Renal cortex interstitium (tissue), 15 donors: ENCODE measurements at places on chromosomes 5 and 9. TPM values are rescaled to one million over a fixed set of nuclear protein-coding genes. Genes with fewer than 3 reads are reported as not detected.

DNA sequence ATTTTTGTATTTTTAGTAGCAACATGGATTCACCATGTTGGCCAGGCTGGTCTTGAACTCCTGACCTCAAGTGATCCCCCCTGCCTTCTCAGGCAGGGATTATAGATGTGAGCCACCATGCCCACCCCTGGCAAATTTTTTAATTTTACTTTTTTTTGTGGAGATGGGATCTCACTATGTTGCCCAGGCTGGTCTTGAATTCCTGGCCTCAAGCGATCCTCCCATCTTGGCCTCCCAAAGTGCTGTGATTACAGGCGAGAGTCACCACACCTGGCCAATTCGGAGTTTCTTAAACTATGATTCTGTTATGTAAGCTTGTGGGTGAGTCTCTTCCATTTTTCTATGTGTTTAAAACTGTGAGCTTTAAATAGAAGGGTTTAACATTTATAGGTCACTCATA, 27.6 kb downstream of the PCBD2 start:
- DNase-seq: no peak

The PCDHGA4 gene
- 2.0 TPM for polyA plus RNA-seq

DNA sequence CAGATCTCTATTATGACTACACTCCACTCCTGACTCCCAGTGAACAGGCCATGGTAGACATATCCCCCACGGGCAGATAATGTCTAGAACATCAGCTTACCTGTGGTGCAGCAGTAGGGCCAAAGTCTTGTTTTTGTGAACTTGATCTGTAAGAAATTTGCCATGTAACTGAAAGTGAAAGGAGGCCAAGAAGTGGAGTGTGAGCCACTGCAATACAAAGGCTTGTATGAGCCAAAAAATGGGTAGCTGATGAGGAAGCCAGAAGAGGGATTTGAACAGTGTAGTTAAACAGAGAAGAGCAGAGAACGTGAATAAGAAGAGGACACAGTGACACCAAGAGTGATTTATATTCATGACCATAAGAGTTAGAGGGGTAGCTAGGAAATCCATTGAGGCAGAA, 361.7 kb downstream of the DMRT2 start:
- DNase-seq: no peak

The PRRX2 gene
- polyA plus RNA-seq: 1.3 TPM

- no peak for DNase-seq
Observed at GRCh38 chr5:73236541-73237128, 63.6 kb downstream of the TMEM174 start.

- DNase-seq: no peak
Observed at GRCh38 chr9:14706530-14707140, 13.4 kb upstream of the ZDHHC21 start.

- DNase-seq: no peak
Observed at GRCh38 chr5:64003966-64004365, 41.7 kb upstream of the HTR1A start.

The WDR38 gene
- polyA plus RNA-seq: 0.35 TPM

The WNK2 gene
- polyA plus RNA-seq: 34.0 TPM

- no peak for DNase-seq
Observed at GRCh38 chr9:33791117-33791516, 4.2 kb upstream of the PRSS3 start.

DNA sequence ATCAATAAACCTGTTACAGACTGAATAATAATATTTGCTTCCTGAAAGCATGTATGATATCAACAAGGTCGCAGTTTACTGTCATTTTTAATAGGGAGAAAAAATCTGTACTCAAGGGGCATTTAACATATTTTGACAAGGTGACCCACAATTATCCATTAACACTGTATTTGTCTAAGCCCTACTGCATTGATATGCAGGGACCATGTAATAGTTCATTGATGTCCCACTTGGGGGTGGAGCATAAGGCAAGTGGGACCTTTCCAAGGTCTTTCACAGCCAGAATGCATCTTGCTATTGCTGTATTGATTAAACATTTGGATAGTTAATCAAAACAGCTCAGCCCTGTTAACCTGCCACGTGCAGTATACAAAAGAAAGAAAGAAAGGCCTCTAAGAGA, 502.0 kb downstream of the NR2F1-AS1 start:
- DNase-seq: no peak

The TCF7 gene
- 11.5 TPM for polyA plus RNA-seq

The TAF11L12 gene
- polyA plus RNA-seq: not detected

- no peak for DNase-seq
Observed at GRCh38 chr5:60584304-60584703, 115.7 kb downstream of the DEPDC1B start.

- DNase-seq: no peak
Observed at GRCh38 chr5:2299388-2300220, 416.9 kb upstream of the IRX4 start.

- no peak for DNase-seq
Observed at GRCh38 chr5:53671447-53671846, 111.0 kb downstream of the NDUFS4 start.

The DNAI1 gene
- 1.4 TPM for polyA plus RNA-seq

- DNase-seq: no peak
Observed at GRCh38 chr9:134391319-134392231, 65.3 kb downstream of the RXRA start.

DNA sequence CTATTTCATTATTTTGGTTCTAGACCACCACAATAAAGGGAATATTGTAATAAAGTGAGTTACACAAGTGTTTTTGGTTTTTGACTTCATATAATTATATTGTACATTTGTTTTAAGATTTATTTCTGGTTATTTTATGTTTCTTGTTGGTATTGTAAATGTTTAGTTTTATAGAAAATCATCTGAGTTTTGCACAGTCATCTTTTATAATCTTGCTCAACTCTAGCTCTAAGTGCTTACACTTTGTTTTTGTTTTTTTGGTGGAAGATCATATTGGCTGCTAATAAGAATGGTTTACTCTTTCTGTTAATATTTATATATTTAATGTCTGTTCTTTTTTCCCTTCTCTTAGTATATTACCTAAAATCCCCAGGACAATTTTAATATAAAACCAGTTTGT, 135.0 kb downstream of the CNTLN start:
- no peak for DNase-seq

- DNase-seq: no peak
Observed at GRCh38 chr9:24071716-24072115, 245.7 kb upstream of the ELAVL2 start.

DNA sequence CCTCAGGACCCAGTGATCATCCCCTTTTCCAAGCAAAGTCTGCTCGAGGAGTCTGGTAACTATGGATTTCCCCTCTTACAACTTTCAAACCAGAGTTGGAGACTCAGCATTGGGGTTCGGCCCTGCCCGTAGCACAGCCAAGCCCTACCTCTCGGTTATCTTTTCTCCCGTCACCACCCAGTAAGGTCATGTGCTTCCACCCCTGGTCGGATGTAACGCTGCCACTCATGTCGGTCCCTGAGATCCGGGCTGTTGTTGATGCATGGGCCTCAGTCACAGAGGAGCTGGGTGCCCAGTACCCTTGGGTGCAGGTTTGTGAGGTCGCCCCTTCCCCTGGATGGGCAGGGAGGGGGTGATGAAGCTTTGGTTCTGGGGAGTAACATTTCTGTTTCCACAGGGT, 1.2 kb downstream of the GALT start:
- no peak for DNase-seq

DNA sequence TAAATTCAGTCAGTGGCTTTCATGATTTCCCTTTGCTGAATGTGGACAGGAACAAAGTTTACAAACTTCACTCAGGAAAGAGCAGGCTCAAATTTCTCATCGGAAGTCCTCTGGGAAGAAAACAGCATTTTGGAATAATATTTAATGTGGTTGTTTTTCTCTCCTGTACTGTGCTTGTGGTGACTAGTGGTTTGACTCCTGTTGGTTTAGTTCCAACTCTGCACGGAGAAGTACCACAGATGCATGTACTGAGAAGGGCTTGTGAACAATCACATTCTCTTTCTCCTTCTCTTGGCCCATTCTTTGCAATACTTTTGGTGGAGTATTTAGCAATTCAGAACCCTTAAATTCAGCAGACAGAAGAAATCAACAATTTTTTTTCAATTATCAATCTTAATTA, 13.3 kb downstream of the MPDZ start:
- no peak for DNase-seq

The GRXCR2 gene
- not detected for polyA plus RNA-seq

The ADGRD2 gene
- polyA plus RNA-seq: not detected

DNA sequence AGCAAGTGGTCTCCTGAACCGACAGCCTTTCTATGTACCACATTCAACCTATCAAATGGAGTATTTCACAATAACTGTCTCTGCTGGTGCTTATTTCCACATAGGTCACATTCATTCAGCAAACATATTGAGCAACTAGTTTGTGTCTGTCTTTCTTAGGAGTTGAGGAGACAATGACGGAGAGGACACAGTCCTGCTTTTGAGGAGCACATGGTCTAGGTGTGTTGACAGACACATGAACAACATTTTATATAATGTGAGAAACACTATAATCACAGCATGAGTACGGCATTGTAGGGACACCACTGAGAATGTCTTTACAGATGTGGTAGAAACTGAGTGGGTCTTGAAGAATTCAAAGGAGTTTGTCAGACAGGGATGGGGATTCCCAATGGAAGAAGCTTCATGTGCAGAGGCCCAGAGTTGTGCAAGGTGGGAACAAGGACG, 28.5 kb downstream of the NFIL3 start:
- no peak for DNase-seq

The BTNL3 gene
- polyA plus RNA-seq: 0.07 TPM

DNA sequence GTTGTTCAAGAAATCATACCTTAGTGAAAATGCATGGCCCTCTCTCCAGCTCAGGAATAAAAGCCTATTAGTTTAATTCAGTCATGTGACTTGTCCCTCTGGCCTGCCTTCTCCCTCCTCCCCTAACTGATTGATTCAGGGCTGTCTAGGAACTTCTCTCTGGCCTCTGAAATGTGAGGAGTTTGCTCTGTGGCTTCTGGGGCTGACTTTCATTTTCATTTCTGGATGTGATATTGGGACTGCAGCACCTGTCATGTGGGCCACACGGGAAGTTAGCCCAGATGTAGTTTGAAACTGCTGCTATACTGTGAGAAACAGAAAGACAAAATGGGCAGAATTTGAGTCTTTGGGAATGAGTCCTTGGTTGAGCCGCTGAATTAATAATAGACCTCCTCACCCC, 44.8 kb downstream of the PARP8 start:
- no peak for DNase-seq

- no peak for DNase-seq
Observed at GRCh38 chr5:115274584-115274983, 11.9 kb upstream of the PGGT1B start.

GRCh38 chr9:107547303-107547702, 57.7 kb upstream of the KLF4 start:
- no peak for DNase-seq

DNA sequence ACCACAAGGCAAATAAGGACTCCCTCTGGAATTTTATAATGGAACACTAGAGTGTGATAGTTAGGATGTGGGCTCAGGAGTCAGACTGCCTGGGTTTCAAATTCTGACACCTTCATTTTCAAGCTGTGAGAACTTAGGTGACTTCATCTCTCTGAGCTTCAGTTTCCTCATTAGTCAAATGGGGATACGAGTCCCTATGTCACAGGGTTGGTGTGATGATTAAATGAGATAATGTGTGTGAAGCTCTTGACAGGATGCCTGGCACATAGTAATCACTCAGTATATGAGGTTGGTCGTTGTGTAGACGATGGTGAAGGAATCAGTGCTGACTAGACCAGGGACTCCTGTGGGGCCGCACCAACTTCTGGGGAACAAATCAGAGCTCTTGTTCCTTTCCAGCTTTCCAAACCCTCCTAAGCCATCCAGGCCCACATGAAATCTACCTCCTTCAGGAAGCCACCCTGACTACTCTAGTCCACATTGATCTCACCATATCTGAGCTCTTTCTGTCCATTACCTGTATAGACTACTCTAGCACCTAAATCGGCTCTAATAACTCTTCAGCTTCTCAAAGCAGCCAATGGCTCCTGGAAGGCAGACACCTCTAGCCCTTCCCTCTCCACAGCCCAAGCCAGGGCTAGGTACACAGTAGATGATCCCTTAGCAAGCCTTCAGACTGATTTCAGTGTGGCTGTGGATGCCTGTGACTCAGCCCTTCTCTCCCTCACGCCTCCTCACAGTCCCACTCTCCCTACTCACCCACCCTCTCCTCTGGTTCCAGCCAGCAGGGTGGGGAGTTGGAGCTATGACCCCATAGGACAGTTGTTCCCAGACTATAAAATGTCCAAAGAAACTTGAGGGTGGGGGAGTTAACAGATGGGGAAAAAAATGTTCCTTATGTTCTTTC, 2.5 kb upstream of the TCF7 start:
- DNase-seq: no peak

DNA sequence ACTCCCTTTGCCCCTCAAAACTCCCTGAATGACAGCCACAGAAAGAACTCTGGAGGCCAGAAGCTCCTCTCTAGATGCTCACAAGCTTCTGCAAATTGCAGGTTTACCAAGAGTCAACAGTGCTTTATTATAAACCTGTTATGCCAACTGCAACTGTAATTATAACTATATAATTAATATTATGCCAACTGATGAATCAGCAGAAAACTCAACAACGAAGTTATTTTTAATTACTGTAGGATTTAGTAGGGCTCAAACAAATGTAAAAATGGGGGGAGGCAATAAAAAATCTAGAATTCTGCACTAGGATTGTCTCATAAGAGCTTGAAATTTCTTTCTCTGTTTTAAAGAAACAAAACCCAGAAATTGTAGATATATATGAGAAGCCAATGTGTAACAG, 37.0 kb upstream of the OR2K2 start:
- no peak for DNase-seq

The RHOBTB3 gene
- polyA plus RNA-seq: 75.0 TPM

The OTULINL gene
- 13.5 TPM for polyA plus RNA-seq

- no peak for DNase-seq
Observed at GRCh38 chr5:140266471-140267200, 36.3 kb downstream of the PFDN1 start.

DNA sequence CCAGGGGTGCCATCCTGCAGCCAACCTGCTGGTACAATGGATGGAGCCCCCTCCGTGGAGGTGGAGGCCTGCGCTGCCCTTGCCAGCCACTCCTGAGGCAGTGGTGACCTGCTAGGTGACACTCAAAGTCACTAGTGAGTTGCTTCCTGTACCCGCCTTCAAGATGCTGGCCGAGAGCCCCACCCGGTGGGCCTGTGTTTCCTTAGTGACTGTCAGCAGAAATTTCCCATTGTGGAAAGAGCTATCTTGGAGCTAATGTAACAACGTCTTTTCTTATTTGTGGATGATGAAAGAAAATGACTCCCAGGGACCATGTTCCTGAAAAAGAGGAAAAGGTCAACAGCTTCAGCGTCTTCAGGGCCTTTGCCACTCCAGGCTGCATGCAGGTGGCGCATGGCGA, 117.0 kb upstream of the BOD1 start:
- no peak for DNase-seq

- DNase-seq: peak; percentile 67
Observed at GRCh38 chr5:140351609-140352334, 5.4 kb upstream of the HBEGF start.

- DNase-seq: no peak
Observed at GRCh38 chr5:171437286-171437821, 17.9 kb downstream of the FGF18 start.

GRCh38 chr9:69357030-69357775, 32.2 kb downstream of the ENTREP1 start:
- DNase-seq: no peak

The TMEFF1 gene
- 5.5 TPM for polyA plus RNA-seq

- no peak for DNase-seq
Observed at GRCh38 chr5:67552773-67553172, 356.2 kb upstream of the CD180 start.

The GALNT12 gene
- polyA plus RNA-seq: 7.0 TPM
